Right atrium auricular region (tissue), 2 donors: ENCODE measurements at places on chromosomes 7 and 10.

DNA sequence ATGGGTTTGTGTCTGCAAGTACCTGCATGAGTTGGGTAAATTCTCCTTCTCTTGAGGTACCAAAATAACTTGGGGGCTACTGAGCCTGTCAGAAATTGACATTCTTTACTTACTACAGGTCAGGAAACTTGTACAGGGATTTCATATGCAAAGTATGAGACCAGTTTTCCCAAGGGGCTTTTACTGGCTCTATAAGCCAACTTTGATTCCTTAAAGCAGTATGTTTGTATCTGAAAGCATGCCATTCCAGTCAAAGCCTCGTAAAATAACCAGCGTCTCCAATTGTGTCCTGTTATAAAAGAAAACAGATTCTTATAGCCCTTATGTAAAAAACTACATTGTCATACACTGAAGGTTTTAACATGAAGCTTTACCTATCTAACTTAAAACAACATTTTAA lies 90.2 kb downstream of the ZNF467 start:
- DNase-seq: no peak

GRCh38 chr10:124267231-124267885 lies 151.4 kb downstream of the OAT start:
- no peak for DNase-seq

- DNase-seq: no peak
These were observed 10.9 kb downstream of the PAPSS2 start for GRCh38 chr10:87670586-87670985.

- DNase-seq: no peak
These were observed 140.1 kb downstream of the GFRA1 start for GRCh38 chr10:116132780-116133399.

- no peak for DNase-seq
These were observed 35.8 kb downstream of the AIFM2 start for GRCh38 chr10:70096705-70097420.

- DNase-seq: no peak
These were observed 20.8 kb upstream of the PTF1A start for GRCh38 chr10:23171232-23171876.
